NCI-H2107 (cell line): ENCODE measurements at places on chromosomes 3 and 15.

DNA sequence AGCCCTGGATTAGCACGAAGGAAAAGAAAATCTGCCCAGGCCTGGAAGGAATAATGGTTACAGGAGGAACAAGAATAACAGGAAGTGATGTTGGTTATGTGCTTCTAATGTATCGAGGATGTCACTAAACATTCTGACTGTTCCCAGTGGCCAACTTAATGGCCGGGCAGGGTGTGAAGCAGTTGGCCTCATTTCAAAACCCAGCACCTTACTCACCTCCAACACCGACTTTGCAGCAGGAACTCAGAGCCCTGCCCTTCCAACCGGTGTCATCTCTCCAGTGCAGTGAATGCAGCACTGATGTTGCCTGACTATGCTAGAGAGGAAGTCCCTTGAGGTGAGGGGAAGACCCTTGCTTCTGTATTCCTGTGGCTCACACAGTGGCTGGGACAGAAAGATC lies 162.4 kb upstream of the LRTM1 start:
- DNase-seq: no peak

GRCh38 chr15:78873793-78874765 lies 1.4 kb downstream of the MORF4L1 start:
- DNase-seq: no peak

DNA sequence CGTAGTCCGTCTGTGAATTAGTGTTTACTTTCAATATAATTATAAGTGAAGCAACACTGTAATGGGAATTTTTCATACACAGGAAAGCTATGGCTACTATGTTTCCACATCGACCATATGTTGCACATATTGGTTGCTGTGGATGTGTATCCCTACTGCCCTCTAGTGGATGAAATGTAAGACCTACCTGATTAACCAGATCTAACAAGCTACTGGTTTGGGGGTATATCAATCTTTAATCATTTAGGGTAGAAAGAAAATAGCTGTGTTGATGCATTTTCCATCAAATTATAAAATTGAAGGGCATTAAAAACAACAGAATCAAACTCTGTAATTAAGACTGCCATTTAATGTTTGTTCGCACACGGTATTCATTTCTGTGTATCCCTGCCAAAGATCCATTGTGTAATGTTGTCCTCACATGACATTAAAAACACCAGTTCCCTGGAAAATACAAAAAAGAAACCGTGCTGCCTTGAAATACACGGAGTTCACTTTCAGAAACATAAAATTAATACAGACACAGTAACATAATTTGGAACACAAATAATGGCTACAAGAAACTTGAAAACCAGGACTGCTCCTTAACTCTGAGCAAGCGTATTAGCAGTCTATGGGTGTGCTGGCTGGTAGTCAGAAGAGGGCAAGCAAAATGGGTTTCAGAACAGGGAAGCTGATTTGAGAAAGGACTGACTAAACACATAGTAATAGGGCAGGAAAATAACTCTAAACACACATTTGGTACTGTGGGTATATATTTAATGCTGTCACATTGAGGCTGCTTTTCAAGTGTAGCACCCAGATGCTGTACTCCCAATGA lies 125.1 kb downstream of the TIGIT start:
- DNase-seq: peak; percentile 42

DNA sequence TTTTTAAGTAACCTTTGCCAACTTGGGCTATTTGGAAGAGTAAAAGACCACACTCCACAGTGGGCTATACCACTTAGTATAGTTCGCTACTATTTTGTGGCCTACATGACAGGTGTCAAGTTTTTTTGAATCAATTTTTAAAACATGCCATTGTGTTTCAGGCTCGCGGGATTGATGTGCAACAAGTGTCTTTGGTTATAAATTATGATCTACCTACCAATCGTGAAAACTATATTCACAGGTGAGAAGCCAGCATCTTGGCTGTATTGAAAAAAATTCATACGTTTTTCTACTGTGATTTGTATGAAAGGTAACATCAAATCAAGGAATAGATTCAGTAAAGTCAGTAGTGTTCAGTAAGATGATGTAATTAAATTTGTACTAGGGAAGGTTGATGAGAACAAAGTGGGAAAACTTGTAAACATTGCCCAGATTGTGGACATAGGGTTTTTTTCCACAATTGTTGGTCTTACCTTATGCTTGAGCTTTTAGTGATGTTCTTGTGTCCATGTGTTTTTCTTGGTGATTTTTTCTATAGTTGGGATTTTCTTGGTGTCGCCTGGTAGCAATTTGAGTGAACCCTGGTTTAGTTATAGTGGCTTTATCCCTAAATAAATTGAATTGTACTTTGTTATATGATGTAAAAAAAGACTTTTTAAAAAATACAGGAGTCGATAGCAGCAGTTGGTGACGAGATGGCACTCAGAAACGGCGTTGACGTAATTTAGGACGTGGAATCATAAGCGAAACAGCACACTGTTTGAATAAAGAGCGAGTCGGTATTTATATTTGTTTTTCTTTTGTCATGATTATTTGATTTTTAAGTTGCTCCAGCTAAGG lies 4.5 kb downstream of the EIF4A2 start:
- no peak for DNase-seq

- DNase-seq: no peak
Observed at GRCh38 chr15:43249699-43250203, 17.0 kb downstream of the TGM5 start.

GRCh38 chr3:187318819-187319616 lies 27.5 kb upstream of the MASP1 start:
- peak; percentile 47 for DNase-seq

DNA sequence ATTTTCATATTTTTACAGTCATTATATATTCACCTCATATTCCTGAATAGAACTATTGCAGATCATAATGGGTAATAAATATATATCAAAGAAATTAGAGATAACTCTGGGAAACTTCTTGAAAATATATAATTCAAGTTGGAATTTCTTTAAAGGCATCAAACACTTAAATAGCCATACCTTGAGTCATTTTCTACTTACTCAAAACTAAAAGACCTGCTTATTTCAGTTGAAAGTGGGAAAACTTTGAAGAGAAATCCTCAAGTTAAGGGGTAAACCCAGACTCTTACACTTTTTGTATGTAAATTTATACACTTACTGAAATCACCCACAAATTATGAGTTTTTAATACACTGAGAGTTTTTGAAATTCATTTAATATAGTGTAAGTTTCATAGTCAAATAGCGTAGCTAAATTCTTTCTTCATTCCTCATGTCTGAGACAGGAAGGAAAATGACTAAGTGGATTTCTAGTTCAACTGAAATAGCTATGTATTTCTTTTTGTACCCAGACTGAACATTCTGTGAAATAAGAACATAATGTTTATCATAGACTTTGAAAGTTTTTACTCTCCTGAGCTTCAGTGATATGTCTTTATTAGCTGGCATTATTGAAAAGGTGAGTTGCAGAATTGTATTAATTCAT lies 4.6 kb upstream of the ALCAM start:
- DNase-seq: no peak

DNA sequence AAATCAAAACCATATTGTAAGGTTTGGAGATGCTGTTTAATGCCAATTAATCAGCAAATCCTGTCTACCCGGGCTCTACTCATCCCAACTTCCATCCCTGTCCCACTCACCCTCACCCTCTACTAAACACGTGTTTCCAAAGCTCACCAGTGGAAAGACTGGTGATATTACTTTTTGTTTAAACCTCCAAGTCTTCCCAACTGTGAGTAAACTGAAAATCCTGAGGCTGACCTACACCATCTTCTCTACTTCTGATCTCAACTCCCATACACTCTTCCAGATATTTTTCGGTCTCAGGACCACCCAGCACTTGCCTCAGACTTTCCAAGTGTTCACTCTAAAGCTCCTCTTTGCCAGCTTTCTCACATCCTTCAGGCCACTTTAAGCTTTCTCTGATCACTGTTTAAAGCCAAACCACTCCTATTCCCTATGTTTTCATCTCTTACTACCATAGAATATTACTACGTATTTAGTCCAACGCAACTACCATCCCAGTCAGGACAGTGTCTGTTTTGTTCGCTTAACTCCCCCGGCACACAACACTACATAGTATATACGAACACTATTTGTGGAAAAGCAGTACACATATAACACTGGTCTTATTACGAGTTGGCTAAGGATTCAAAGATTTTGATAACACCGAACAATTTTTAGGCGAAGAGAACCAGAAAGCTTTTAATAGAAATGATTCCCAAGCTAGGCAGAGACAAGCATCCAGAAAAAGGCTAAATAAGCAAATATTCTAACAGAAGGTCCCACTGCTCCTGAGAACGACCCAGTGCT lies 684 bp downstream of the RPL4 start:
- DNase-seq: no peak

- no peak for DNase-seq
Observed at GRCh38 chr3:128297401-128298138, 144.3 kb downstream of the EEFSEC start.

- DNase-seq: no peak
Observed at GRCh38 chr3:105377716-105378115, 11.0 kb downstream of the ALCAM start.

GRCh38 chr15:45529613-45530012 lies 7.1 kb upstream of the SLC30A4 start:
- no peak for DNase-seq

DNA sequence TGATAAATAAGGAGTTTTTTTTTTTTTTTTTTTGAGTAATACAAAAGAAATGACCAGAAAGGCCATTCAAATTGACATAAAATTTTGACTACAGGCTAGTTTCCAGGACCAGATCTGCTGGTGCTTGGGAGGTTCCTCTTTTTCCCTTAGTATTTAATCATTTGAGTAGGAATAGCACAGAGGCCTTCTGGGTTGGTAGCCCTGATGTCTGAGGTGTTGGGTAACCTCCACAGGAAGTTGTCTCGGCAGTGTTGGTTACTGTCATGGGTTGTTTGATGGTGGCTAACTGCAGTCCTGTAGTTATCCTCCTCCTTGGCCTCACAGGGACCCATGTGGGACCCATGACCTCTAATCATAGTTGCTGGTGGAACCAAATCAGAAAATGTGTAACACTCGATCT lies 91.1 kb downstream of the USP13 start:
- no peak for DNase-seq

DNA sequence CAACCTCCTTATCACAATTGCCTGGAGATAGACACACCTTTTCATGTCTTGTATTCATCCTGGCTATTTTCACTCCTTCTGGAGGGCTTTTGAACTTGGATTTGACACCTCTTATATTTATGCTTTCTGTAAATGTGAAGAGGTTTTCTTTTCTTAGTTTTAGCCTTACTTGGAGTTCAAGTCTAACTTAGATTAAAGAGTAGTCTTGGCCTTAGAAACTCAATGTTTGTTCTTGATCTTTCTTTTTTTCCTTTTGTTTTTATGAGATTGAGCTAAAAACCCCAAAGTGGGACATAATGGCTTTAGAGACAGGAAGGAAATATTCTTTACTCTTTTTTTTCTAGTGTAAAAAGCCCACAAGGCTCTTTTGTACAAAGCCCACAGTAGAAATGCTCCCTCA lies 1054.9 kb downstream of the ROBO1 start:
- peak; percentile 10 for DNase-seq

GRCh38 chr3:143206955-143207337 lies 87.4 kb downstream of the CHST2 start:
- DNase-seq: peak; percentile 16
